Glutamatergic neuron (in vitro differentiated cells): ENCODE measurements at places on chromosomes 13 and 19.

- DNase-seq = no peak
Measured at GRCh38 chr19:43152214-43152613, 34.1 kb downstream of the PSG5 start.

- DNase-seq = no peak
Measured at GRCh38 chr19:44644402-44645016, 799 bp downstream of the PVR start.

- DNase-seq = no peak
Measured at GRCh38 chr19:15810335-15810734, 5.1 kb downstream of the OR10H1 start.

GRCh38 chr19:7953576-7953975 lies 10.1 kb upstream of the TIMM44 start:
- no peak for DNase-seq

DNA sequence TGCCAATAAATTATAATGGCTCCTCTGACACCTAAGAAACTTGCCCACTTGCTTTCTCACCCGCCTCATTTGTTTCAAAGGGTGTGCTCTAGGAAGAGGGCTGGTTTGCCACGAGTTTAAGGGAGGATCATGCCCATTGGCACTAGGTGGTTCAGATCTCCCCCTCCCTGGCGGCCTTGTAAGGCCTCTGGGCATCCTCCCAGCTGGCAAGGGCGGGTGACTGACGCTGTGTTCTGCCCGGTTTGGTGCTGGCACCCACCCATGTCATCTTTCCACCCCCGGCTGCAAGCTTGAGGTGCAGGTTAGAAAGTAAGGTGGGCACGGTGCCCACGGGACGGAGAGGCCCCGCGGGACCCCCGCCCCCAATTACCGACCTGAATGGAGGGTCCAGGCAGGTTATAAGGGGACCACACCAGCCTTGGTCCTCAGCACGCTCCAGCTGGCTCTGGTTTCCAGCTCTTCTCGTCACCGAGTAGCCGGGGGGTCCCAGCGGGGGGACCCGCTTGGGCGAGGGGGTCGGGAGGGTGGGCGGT lies 90.4 kb downstream of the PTPRS start:
- DNase-seq = no peak

- DNase-seq = no peak
Measured at GRCh38 chr13:32175307-32175706, 139.9 kb downstream of the ZAR1L start.

- no peak for DNase-seq
Measured at GRCh38 chr13:24459234-24459633, 53.3 kb downstream of the PARP4 start.

- DNase-seq = no peak
Measured at GRCh38 chr13:35140321-35140720, 198.3 kb downstream of the NBEA start.

DNA sequence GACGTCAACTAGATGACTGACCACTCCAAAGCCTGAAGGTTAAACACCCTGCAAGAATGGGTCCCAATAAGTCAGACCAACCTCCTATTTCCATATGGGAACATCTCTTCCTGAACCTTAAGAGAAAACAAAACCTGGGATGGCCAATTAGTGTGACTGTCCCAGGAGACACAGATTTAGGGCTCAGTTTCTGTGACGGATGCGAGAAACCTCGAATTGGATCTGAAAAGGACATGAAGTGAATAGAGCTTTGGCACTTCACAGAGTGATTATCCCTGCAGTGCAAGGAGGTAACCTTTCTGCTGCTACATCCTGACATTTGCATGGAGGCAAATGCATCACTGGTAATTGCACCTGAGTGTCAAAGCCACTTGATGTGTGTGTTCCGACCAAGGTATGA lies 442.2 kb upstream of the KLF12 start:
- DNase-seq = no peak

- no peak for DNase-seq
Measured at GRCh38 chr19:14135985-14136508, 342 bp downstream of the ASF1B start.

- DNase-seq = no peak
Measured at GRCh38 chr13:34162544-34162933, 344.6 kb downstream of the RFC3 start.

DNA sequence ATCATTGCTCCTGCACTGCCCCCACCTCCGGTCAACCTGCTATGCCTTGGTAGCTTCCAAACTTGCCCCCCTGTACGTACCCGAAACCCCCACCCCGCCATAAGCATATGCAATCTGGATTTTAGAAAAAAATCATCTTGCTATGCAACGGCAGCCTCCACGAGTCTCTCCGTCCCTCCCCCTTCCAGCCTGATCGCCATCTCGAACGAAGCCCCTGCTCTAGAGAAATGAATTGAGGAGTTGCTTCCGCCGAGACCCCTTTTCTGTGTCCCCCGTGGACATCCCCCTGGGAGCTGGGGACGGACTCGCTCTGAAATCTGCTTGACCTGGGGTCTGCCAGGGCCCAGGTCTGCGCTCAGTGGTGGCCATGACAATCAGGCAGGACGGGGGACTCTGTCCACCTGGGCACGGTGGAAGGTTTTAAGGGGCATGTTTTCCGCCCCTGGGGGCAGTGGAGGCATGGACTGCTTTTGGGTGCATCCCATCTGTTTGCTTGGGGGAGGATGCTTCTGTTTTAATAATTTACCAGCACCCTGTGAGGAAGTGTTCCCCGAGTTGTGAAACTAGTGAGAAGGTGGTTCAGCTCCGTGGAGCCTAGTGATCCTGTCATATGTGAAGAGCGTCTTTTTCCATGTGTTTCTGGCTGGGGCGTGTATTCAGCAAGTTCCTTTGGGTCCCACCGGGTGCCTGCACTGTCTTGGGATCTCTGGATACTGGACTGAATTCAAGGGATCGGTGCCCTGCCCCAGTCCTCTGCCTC lies 1.0 kb downstream of the KDM4B start:
- peak; percentile 60 for DNase-seq

DNA sequence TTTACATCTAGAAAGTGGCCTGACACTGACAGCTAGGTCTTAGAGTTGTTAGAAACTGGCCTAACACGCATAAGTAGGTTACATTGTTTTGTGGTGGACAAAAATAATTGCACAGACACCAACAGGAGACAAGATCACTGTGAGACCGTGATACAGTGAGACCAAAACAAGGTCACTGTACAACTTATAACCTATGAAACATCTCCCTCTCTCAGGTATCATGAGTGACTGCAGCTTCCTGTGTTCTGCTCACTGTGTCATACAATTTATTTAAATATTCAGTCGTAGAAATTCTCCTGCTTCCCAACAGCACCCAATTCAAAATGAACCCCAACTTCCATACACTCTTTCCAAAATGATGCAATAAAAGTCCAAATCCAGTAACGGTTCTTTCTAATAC lies 2165.2 kb downstream of the PCDH9 start:
- no peak for DNase-seq

DNA sequence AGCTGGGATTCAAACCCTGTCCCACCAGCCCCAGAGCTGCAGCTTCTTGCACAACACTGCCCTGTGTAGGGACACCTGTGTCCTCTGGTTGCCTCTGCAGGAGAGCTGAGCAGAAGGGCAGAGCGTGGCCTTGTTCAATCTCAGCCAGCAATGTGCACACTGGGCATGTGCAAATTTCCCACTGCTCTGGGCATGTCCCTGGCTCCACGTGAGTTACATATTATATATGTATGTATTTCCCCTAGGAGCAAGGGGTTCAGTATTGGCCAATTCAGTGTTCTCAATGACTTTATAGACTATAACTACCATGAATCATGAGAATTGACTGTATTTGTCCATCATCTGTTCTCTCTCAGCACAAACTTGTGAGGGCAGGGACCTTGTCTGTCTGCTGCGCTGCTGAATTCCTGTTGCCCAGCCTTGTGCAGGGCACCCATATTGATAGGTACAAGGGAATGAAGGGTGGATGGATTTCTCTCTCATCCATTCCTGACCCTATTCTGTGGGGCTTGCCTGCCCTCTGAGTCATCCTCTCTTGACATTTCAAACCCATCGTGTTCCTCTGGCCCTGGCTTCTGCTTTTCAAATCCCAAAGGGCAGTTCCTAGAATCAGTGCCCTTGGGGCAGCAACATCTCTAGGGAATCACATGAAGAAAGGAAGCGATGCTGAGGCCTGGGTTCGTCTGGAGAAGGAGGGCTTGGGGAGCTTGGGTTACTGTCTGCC lies 69.7 kb downstream of the ERICH6B start:
- DNase-seq = no peak

- DNase-seq = no peak
Measured at GRCh38 chr19:33374236-33374714, 766 bp downstream of the CEBPG start.

DNA sequence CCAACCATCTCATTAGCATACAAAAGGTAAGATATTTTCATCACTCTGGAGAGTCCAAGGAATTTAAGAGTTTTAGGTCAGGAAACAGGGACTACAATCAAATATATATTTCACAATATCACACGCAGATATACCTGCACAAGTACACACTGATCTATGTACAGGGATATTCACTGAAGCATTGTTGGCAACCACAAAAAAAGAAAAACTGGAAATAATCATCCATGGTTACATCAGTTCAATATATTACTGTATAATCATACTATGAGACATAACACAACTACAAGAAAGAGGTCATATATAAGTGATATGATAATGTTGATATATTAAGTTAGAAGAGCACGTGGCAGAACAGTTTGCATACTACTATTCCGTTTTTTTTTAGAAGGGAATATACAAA lies 2.2 kb upstream of the SERP2 start:
- no peak for DNase-seq

GRCh38 chr13:95432141-95432540 lies 120.4 kb upstream of the CLDN10 start:
- no peak for DNase-seq

DNA sequence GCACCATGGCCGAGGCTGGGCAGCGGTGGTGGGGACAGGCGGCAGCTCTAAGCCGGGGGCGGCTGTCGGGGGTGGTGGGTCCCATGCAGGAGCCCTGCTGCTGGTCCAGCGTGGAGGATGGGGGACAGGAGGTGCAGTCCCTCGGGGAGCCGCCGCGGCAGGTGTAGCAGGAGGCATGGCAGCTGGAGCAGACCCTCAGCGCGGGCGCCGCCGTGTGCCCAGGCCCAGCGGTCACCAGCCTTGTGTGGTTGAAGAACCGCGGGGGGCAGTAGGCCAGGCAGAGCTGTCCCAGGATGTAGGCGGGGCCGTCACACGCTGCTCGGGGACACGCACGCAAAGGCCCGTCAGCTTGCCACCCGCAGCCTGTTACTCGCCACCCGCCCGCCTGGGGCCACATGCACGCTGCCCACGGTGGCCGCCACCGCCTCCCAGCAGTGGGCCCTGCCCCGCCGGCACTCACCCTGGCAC lies 2.9 kb upstream of the C19orf25 start:
- no peak for DNase-seq

DNA sequence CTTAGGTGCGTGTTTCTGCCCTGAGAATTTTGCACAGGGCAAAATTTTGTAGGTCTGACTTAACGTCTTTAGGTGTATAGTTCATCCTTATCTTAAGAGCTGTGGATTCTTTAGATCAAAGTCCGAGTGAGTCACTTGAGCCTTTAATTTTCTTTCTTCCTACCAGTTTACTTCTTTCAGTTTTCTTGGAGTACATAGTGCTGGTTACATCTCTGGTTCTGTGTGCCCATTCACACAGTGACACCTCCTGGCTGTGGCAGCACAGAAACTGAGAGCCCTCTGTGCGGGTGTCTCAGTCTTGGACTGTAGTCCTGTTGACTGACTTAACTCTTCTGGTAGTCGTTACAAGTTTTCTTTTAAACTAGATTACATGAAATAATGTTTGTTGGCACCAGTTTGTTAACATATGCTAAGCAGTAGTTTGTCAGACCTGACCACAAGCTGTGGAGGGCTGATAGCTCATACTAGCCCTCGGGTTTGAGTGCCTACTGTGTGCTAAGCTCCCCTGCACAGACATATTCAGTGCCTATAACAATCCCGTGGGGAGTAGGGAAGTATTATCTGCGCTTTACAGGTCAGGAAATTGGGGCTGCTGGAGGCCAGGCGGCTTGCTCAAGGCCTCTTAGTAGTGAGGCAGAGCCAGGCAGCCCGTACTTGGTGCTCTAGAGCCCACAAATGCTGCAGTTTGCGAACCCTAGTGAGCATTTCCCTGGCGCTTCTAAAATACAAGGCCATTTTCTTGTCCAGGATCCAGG lies 1.6 kb downstream of the GATAD2A start:
- DNase-seq = no peak

DNA sequence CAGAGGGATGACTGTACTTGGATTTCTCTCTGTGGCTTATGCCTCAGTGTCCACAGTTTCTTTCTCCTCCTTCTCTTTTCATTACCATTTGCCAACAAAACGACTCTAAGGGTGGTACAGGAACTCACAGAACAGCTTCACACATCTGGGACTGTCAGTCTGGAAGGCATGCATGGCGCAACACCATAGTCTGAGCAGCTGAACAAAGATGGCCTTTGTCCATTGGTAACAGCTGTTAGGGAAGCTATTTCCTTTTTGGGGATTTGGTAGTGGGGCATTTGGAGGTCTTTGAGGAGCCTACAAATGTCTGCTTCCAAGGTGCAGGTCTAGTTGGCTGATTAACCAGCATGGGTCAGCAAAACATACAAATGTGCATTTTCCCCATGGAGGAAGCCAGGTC lies 81.4 kb upstream of the PCDH8 start:
- no peak for DNase-seq

- peak; percentile 78 for DNase-seq
Measured at GRCh38 chr19:36115453-36116343, at the start of gene TBCB. TSS of gene TBCB (plus strand) at chr19:36115468. CDS start at chr19:36115561, 93 bp downstream.

DNA sequence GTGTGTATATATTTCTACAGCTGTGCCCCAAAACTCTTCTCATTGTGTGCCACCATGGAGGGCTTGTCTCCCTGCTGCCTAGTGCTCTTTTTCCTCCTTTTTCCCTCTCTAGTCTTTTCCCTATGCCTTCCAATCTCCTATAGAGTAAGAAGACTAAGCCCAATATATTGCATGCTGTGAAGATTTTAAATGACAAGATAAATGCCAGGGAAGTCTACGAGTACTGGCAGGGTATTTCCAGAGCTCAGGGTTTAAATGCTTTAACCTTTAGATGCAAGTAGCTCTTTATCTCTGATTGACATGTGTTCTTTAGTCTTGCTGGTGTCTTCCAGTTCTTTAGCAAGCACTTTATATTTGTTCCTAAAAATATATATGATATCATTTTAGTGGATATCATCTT lies 200.7 kb downstream of the SLITRK1 start:
- DNase-seq = no peak

DNA sequence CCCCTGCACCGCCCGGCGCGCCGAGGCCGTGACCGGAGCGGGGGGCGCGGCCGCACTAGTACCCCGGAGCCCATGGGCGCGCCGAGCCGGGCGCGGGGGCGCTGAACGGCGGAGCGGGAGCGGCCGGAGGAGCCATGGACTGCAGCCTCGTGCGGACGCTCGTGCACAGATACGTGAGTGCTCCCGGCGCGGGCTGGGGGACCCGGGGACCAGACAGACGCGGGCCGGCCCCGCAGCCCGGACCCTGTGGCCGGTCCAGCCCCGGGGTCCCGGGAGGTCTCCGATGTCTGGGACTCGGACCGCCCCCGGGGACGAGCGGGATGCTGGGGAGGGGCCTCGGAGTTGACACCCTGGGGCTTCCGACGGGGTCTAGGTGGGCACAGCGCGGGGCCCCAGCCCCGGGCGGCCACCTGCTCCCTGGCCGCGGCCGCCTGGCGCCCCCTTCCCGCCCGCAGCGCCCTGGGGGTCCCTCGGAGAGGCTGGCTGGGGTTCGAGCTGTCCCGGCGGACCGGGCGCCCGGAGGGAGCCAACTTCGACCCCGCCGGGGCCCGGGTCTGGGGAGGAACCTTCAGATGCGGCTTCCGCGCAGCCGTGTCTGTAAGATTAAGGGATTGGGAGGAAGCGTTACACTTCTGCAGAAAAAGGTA lies 568 bp downstream of the ATP11A start:
- peak; percentile 60 for DNase-seq
